Fibroblast of villous mesenchyme (primary cell): ENCODE measurements at places on chromosomes 16 and 17.
A peak's percentile ranks its signal among the peaks of the same experiment; 100 is the strongest.

DNA sequence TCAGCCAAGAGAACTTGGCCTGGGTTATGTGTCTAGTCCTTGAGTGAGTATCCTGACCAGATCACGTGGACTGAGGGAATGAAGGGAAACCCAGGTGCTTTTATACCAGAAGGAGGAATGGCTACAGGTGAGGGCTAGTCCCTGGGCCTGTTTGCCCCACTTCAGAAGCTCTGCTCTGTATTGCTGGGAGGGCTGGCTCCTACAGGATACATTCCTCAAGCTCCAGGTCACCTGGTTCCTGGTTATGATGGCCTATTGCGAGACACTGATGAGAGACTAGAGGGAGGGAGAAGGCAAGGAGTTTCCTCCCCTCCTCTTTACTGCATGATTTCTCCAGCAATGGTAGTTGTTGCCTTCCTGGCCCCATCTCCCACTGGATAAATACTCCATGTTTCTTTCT, 19.0 kb upstream of the SMG8 start:
- no peak for DNase-seq

GRCh38 chr17:81483085-81483861, 29.3 kb downstream of the ACTG1 start:
- peak; percentile 56 for DNase-seq

GRCh38 chr17:61477204-61477834, 25.1 kb downstream of the TBX4 start:
- peak; percentile 86 for DNase-seq

GRCh38 chr16:25013751-25014499, 1.2 kb downstream of the ARHGAP17 start:
- DNase-seq = no peak

DNA sequence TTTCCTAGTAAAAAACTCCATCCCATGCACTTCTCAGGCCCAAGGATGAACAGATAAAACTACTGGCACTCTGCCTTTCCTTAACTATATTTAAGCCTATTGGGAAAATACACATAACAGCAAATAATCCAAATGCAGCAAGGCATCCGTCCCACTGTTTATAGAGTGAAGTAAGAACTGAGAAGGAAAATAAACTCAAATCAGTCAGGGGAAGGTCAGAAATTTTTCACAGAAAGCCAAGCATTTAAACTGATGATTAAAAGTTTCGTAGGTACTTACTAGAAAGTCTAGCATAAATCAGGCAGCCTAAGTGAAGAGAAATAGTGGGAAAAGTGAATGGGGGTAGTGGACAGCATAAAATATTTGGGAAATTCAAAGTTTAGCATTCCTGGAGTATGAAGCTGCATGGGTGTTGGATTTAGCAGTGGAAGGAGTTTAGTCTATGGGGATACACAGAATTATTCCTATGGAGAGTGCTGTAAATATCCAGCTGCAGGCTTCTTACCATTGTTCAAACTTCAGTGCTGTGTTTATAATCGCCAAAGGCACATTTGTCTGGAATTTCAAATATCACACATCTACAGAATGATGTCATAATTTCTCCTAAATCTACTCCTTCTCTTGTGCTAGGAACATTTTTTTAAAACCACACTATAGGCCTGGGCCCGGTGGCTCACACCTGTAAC, 1131.0 kb upstream of the GOT2 start:
- DNase-seq = no peak

DNA sequence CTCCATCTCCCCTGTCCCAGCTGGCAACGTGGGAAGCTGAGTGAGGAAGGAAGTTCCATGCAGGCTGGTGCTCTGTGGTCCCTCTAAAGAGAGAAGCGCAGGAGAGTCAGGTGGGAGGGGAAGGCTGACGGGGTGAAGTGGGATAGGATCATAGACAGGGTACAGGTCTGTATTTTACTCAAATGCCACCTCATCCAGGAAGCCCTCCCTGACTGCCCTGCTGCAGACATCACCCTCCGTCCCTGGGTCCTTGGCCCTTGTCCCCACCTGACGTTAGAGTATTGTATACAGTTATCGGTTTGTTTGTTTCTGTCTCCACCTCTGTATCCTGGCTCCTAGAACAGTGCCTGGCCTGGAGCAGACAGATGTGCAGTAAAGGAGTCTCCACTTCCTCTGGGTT, 11.7 kb downstream of the CANT1 start:
- no peak for DNase-seq

DNA sequence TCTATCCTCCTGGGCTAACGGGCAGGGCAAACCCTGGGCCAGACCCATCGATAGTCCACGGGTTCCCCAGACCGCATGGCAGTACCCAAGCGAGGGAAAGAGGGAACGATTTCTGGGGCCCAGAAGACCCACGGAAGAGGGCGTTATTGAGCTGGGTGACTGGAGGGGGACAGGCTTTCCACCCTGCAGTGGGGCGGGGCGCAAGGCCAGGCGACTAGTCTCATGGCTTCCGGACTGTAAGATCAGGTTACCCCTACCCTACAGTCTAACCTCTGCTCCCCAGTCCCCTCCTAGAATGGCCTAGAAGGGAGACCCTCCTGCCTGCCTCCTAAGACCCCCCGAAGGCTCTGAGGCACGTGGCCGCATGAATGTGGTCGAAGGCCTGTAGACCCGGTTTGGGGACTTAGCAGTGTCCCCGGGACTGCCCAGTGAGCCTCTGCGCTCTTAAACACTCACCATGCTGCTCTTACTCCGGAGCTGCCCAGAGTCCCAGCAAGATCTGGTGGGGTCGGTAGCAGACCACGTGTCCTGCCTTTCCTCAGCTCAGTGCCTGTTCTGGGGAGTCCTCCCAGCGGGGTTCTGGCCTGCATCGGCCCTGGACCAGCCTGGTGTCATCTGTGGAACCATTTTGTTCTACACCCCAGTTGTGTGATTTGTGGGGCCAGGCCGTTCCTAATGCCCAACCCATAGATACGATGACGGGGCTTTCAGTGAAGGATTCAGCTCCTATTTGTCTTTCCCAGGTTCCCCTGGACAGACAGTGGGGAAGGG, 13.2 kb upstream of the AURKB start:
- peak; percentile 50 for DNase-seq

DNA sequence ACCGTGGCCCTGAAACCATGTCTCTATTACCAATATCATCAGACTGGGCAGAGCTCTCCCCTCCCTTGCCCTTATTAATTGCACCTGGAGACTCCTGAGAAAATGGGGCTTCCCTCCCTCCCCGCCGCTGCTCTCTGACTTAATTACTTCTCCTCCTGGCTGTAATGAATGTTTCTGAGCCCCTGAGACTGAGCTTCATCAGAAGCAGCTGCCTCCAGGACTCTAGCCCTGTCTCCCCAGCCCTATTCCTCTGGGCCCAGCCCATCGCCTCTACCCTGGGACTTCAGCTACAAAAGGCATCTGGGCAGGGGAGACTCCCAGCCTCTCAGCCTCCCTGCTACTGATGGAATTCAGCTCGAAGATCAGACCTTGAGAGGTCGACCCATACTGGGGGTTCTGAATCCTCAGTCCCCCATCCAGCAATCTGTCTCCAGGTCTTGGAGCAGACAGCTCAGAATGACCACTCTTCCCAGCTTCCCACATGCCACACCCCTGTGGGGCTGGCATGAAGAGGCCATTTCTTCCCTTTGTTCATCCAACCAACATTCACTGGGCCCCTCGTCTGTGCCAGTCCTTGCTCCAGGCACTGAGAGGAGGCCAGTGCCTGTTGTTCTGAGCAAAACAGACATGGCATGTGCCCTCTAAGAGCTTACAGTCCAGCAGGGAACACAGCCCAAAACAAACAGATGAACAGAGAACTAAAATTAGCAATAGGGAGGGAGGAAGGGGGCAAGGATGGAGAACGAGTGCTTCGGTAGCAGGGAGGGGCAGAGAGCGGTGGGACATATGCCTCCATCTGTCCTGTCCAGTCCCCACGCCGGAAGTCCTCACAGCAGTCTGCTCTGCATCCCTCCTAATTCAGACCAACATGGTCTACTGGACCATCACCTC, 17.0 kb upstream of the NAGS start:
- DNase-seq = no peak

GRCh38 chr17:45702666-45703266, 81.4 kb upstream of the CRHR1 start:
- peak; percentile 33 for DNase-seq

- peak; percentile 71 for DNase-seq
Observed at GRCh38 chr16:28210979-28211588, 681 bp downstream of the XPO6 start.

GRCh38 chr16:58506241-58507194, 6.6 kb downstream of the NDRG4 start:
- DNase-seq = no peak

GRCh38 chr16:76194616-76195015, 82.6 kb upstream of the CNTNAP4 start:
- no peak for DNase-seq

DNA sequence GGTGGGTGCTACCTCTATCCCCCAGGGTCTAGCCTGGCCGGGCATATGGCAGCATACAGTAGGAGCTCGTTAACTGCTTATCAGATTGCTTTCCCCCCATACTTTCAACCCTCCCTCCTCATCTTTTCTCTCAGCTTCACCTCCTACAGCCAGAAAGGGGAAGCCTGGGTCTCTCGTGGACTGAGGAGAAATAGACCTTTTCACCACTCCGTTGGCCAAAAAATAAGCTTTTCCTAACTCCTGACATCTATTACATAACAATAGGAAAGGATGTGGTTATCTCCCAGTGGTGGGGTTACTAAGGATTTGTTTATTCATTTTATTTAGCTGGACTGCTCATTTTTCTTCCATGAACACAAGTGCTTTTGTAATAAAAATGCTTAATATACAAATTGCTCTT, 9.0 kb upstream of the CXCL16 start:
- no peak for DNase-seq

DNA sequence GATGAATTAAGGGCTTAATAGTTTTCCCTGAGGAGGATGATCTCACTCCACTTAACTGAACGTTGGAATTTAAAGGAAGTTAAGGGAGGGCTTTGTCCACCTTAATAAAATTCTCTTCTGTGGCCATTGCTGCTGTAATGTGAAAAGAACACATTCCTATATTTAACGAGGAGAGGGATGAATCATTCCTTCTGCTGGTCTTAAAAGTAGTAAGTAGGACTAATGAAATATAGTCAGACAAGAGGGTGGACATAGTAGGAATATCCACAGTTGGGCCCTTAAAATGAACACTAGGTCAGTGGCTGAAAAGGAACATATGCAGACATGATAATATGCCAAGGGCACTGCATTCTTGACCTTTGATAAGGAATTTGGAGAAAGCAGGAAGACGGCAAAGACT, 405.6 kb downstream of the PMP22 start:
- peak; percentile 69 for DNase-seq

DNA sequence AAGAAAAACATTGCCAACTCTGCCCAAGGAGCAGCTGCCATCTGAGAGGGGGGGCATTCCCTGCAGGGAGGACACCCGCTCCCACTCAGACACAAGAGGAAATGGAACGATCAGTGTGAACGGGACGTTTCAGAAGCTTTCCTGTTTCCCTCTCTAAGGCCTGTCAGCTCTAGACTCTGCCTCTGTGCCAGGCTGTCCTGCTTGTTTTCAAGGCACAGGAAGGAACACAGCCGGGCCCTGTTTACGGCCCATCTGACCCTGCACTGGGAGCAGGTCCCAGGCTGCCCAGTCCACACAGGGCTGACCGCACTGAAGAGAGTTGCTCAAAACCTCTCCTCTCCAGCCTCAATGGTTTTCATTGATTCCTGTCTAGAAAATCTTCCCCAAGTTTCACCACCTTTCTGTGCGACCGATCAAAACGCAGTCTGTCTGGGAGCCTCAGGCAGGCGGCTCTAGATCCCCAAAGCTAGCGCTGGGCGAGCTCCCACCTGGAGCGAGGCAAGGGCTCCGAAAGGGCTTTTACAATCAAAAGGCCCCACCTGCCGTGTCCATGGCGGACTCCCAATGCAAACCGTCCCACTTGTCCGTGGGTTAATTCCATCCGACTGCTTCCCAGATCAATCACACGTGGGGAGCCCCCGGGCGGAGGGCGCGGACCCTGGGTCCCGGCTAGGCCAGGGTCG, 1.5 kb downstream of the PIEZO1 start:
- DNase-seq = peak; percentile 75

DNA sequence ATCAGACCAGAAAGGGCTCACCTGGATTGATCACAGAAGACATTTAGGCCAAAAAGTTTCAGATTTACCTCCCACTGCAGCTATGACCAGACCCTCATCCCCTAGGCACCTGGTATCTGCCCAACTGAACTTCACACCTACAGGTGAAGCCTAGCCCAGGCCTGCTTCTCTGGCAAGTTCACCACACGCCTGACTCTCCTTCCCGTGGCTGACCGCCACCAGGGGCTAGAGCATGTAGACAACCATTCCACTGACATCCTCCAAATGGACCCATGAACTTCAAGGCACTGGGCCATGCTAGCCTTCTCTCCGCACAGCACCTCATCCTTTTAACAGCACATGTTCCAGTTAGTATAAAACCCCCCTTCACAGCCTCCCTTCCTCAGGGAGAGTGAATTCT, 18.8 kb downstream of the ZCCHC14 start:
- DNase-seq = no peak

- no peak for DNase-seq
Observed at GRCh38 chr17:58403311-58403710, 14.0 kb downstream of the RNF43 start.

DNA sequence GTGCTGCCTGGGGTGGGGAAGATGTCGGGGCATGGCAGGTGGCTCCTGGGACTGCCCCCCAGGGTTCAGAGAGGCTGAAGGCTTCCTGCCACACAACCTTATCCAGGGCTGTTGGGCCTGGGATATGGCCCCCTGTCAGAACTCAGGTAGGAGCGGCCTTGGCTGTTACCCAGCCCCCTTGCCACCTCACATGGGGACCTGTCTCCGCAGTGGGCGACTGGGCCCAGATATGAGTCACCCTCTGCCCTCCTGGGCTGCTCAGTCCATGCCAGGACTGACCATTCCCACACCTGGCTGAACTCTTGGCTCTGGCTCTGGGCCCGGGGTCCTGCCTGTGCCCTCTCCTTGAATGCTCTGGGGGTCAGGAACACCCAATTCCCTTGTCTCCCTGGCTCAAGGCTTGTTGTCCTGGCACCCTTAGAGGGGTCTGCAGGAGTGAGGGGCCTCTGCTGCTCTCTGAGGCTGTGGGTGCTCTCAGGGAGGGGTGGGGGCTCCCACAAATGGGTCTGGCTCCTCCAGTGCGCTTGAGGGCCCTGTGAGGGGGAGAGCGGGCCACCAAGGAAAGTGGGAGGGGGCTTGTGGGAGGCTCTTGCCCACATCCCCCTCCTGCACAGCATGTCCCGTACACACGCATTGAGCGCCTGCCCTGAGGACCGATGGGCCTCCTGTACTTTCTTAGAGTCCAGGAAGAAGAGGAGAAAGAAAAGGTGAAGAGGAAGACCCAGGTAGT, 36.0 kb downstream of the LGALS9 start:
- no peak for DNase-seq

GRCh38 chr17:35046740-35047283, 16.7 kb downstream of the RFFL start:
- no peak for DNase-seq

GRCh38 chr17:50559674-50560184, 786 bp upstream of the CACNA1G start:
- peak; percentile 61 for DNase-seq

- no peak for DNase-seq
Observed at GRCh38 chr16:70481929-70482536, 27.6 kb downstream of the FCSK start.
